GM04503 (cell line): ENCODE measurements at places on chromosomes 2 and 18.

DNA sequence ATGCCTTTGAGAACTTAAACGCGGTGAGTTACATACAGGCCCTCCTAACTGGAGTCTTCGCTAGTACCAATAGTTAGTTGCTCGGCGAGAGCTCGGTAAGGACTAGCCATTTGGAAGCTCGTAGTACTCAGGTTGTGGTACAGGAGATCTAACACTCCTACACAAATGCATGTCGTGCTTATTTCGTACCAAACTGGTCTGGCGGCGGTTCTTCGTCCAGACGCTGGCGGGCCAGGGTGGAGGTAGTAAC, 346 bp upstream of the VRK2 start:
- DNase-seq = no peak

GRCh38 chr2:46689993-46690392, 210.6 kb downstream of the TMEM247 start:
- no peak for DNase-seq

GRCh38 chr2:178229927-178230326, 35.6 kb downstream of the OSBPL6 start:
- no peak for DNase-seq

- no peak for DNase-seq
Measured at GRCh38 chr2:148538375-148538774, 106.2 kb upstream of the EPC2 start.

- no peak for DNase-seq
Measured at GRCh38 chr2:201447086-201447485, 4.2 kb downstream of the TRAK2 start.

GRCh38 chr2:172336681-172337080, 90.7 kb upstream of the ITGA6 start:
- no peak for DNase-seq

- no peak for DNase-seq
Measured at GRCh38 chr2:27309651-27310050, 1.4 kb upstream of the UCN start.

GRCh38 chr18:79106084-79106483, 36.9 kb downstream of the ATP9B start:
- no peak for DNase-seq

DNA sequence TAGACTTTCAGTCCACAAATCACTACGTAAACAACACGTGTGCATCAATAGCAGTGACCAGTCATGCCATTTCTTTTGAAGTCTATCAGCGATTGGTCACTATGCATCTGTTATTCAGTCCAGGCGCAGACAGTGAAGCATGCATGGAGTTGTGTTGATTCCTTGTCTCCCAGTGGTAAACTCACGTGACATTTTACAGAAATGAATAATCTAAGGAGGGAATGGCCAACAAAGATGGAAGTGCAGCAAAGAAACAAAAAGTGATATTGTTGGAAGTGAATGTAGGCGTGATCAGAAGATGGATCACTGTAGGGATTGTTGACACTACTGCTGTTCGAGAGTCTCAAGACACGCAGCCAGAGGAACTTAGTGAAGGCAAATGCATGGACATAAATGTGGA, 317.8 kb upstream of the MGAT5 start:
- DNase-seq = no peak

DNA sequence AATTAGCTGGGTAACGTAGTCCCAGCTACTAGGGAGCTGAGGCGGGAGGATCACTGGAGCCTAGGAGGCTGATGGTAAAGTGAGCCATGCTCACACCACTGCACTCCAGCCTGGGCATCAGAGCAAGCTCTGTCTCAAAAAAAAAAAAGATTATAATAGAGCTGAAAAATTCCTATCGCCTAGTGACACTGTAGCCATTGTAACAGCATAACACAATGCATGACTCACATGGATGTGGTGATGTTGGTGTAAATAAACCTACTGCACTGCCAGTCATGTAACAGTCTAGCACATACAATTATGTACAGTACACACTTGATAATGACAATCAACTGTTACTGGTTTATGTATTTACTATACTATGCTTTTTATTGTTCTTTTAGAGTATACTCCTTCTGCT, 39.6 kb downstream of the MGAT4A start:
- DNase-seq = no peak

DNA sequence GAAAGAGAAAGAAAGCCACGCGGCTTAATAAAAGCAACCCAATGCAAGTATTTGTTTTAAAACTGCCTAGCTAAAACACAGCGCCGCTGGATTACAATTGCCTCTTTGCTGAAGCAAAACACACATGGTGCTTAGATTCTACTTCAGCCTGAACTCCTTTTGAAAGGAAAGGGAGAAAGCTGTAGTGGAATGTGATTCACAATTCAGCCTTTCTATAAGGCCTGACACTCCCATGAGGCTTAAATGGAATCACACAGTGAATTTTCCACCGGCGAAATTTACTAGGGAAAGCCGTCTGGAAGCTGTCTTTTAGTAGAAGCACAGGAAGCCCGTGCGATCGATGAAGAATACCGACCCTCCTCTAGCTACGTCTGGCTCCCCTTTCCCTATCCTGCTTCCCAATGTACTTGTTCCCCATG, 348.0 kb downstream of the DLGAP1 start:
- DNase-seq = no peak

- DNase-seq = no peak
Measured at GRCh38 chr2:126717928-126718327, 62.0 kb downstream of the GYPC start.

GRCh38 chr18:9403795-9404564, 69.4 kb downstream of the TWSG1 start:
- DNase-seq = no peak

DNA sequence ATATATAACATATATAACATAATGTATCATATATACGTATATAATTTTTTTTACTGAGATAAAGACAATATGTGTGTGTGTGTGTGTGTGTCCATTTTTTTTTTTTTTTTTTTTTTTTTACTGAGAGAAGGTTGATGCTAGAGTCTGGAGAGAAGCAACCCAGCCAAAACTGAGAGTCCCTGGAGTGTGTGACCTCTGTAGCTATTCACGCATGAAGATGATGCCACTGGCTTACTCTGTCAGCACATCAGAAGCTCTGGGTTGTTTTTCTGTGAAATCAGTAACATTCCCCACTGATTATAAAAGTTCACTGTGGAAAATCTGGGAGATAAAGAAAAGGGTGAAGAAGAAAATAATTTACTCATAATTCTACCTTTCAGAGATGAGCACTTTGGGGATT, 27.2 kb downstream of the CCDC195 start:
- DNase-seq = no peak

DNA sequence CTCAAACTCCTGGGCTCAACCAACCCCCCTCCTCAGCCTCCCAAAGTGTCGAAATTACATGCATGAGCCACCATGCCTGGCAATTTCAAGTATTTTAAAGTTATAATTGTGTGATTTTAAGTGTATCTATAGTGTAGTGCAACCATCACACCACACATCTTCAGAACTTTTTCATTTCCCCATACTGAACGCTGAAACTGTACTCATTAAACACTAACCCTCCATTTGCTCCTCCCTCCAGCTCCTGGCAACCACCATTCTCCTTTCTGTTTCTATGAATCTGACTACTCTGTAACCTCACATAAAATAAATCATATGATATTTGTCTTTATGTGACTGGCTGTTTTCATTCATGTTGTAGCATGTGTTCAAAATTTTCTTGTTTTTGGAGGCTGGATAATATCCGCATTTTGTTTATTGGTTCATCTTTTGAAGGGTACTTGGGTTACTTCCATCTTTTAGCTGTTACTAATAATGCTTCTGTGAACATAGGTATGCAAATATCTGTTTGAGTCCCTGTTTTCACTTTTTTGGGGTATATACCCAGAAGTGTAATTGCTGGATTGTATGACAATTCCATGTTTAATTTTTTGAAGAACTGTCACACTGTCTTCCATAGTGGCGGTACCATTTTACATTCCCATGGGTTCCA, 188.2 kb downstream of the PLCL1 start:
- DNase-seq = no peak

DNA sequence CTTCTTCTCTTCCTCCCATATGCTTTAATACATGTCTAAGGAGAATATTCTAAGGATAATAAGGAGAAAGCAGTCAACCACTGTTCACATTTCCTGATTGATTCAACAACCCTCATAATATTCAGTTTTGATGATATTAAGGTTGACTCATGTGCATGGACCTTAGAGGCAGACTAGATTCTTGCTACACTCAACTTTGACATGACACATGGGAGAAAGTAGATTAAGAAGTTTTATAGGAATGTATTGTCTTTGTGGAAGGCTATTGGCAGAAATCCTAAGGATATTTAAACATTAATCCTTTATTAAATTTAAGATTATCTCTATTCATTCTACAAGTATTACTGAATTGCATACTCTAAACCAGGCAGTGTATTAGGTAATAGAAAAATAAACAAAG, 309.1 kb upstream of the CYRIA start:
- no peak for DNase-seq

- no peak for DNase-seq
Measured at GRCh38 chr2:113231064-113231463, 47.7 kb downstream of the PAX8 start.

- DNase-seq = no peak
Measured at GRCh38 chr2:55009277-55010060, 40.8 kb downstream of the RTN4 start.

DNA sequence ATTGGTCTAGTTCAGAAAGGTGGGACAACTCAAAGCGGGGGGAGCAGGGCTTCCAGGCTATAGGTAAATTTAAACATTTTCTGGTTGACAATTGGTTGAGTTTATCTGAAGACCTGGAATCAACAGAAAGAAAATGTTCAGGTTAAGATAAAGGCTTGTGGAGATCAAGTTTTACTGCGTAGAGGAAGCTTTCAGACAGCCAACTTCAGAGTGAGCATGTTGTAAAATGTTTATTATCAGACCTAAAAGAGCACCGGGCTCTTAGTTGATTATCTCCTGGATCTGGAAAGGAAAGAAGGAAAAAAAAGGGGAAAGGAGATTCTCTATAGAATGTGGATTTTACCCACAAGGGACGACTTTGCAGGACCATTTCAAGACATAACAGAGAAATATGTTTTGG, 227.0 kb upstream of the SH3BP4 start:
- DNase-seq = no peak

DNA sequence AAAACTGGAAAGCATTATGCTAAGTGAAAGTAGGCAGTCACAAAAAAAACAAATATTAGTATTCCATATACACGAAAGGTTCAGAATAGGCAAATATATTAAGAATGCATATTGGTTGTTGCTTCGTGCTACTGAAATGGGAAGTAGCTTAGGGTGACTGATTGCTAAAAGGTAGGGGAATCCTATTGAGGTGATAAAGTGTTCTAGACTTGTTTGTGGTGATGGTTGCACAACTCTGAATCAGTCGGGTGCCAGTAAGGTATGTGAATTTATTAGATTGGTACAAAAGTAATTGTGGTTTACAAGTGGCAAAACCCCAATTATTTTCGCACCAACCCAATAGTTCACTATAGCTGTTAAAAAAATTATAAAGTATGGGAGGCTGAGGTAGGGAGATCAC, 20.7 kb downstream of the USP34 start:
- no peak for DNase-seq

DNA sequence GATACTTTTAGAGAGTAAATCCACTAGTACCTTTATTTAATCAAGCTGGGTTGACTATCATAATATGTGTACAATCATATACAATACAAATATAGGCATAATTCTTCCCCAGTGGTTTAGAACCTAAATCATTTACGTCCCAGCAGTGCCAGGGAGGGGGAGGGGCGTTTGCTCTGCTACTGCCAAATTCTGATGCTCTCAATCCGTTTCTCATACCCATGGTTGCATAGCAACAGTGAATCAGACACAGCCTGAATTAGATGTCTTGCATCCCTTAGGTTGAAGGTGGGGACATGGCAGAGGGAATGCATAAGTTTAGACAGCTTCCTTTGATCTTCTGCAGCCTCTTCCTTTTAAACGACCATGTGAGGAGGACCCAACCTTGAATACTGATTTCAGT, 135.4 kb downstream of the ABCA12 start:
- no peak for DNase-seq

DNA sequence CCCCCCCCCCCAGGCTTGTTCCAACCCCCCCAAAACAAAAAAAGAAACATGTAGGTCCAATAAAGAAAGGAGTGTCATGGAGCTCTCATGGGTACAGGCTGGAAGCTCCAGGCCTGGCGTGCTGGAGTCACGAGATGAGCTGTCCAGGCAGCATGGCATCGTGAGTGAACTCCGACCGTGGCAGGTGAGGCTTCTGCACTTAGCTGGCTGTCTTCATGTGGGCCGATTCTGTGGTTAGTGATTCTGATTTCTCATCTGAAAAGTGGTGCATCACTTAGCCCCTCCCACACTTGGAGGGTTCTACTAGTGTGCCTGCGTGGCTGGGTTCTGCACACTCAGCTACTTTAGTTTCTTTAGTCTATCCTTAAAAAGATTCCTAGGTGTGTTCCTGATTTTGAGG, 126.4 kb upstream of the MGAT5 start:
- DNase-seq = no peak

- DNase-seq = no peak
Measured at GRCh38 chr2:145682546-145683157, 1162.7 kb upstream of the ZEB2 start.

GRCh38 chr18:78576967-78577366, 402.7 kb upstream of the SALL3 start:
- DNase-seq = no peak

DNA sequence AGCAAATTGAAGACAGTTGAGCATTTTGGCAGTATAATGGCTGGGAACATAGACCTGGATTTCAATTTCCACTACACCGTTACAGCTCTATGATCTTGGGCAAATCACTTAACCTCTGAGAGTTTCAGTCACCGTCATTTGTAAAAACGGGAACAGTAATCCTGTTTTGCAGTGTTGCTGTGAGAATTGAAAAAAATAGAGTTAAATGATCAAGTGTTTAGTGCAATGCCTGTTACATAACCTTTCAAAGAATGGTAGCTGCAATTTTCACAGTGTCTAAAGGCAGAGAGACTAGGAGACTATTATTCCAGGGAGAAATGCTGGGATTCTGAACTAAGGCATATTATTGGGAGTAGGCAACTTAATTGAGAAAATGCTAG, 2.0 kb downstream of the AGPS start:
- no peak for DNase-seq

GRCh38 chr2:45128580-45128997, 119.3 kb upstream of the SIX2 start:
- peak; percentile 85 for DNase-seq

DNA sequence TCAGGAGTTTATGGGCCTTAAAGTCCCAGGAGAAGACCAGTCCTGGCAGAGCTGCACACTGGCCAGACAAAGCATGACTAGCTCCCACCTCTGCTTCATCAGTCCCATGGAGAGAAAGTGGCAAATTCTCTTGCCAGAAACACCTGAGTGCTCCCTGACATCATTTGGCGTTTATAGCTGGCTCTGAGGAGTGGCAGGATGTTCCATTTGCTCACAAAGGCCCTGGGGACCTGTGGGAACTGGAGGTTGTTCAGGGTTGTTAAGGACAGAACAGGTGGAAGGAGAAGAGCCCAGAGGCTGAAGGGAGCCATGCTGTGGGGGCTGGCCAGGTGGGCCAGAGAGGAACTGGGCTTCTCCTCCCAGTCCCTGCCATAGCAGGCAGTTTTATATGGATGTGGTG, 56.1 kb downstream of the RPL37A start:
- no peak for DNase-seq
